Heart left ventricle (tissue), 16 donors: ENCODE measurements at places on chromosomes 16 and 17.

DNA sequence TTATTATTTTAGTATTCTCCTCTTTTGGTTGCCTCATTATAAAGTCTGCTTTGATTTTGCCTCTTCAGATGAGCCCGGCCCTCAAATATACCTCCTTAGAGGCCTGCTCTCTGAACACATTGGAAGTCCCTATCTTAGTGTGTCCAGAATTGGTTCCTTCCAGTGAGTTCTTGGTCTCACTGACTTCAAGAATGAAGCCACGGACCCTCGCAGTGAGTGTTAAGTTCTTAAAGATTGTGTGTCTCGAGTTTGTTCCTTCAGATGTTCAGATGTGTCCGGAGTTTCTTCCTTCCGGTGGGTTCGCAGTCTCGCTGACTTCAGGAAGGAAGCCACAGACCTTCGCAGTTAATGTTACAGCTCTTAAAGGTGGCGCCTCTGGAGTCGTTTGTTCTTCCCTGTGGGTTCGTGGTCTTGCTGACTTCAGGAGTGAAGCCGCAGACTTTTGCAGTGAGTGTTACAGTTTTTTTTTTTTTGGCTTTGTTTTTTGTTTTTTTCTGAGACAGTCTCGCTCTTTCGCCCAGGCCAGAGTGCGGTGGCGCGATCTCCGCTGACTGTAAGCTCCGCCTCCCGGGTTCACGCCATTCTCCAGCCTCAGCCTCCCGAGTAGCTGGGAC lies 45.8 kb upstream of the NOS2 start:
- DNase-seq = no peak

DNA sequence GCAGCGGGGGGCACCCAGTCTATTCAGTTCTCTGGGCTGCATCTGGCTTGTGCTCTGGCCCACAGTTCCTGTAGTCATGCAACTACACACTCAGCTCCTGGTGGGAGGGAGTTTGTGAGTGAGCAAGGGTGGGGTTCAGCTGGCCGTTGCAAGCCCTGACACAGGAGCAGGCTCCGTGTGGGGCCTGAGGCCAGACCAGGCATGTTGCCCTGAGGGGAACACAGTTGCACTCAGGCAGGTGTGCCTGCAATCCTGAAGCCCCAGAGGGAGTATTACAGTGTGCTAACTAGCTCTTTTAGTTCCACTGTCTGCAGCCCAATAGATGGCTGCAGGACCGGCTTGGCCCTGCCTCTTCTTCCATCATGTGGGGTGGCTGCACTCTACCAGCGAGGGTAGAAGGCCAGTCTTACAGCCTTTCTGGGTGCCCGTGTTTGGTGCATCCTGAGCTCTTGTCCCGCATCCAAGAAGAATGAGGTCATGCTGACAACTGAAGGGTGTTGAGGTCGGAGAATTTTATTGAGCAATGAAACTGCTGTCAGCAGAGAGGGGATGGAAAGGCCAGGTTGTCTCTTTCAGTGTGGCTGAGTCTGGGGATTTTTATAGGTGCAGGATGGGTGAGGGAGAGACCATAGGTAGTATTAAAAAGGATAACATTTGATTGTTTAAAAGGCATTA lies 49.9 kb upstream of the ELAC2 start:
- no peak for DNase-seq

DNA sequence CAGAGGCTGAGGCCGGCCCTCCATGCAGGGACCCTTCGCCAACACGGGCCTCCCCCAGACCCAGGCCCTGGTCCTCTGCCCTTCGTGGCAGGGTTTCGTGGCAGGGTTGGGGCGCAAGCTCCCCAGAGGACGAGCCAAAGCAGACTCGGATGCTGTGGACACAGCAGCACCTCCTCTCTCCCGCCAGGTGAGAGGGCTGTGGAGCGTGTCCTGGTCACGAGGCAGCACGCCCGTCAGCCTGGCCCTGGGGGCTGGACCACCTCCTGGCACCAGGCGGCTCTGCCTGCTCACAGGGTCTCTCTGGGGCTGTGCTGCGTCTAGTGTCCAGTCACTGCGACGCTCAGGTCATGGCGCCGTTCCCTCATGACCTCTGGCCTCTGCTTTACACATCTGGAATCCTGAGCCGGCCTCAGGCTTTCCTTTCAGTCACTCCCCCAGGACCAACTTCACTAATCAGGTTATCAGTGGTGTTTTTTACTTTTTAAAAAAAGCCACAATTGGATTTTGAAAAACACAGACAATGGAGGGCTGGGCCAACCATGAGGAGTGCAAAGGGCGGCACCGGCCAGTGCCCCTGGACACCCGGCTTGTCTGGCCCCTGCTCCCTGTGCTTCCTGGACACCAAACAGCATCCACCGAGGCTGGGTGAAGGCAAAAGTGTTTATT lies 5.4 kb downstream of the NDUFAF8 start:
- no peak for DNase-seq

DNA sequence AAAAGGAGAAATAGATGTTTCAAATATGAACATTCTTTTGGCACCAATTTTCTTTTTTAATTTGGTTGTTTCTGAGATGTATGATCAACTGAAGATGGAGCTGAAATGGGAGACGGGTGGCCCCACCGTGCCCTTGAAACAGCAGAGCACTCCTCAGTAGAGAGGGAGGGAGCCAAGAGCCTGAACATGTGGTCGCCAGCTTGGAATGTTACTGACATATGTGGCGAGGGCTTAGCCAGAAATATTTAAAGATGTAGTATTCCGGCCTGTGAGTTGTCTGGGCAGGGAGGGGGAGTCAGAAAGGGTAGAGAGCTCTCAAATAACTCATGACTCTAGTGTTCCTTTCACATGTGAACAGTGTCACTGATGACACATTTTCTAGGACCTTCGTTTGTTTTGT lies 13.3 kb upstream of the MRC2 start:
- DNase-seq = no peak

DNA sequence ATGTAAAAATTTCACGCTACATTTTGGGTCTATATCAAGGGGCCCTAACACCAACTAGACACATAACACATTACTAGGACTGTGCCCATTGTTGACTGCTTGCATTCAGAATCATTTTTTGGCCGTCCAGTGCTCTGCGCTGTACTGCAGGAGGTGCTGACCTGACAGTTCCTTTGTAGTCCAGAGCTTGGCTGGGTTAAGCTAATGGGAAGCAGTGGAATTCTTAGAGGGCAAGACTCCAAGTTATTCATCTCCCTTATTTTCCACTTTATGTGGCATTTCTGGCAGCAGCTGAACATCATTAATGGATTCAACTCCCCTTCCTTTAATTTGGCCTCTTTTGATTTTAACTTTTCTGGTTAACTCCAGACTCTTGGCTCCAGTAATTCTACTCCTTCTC lies 351.7 kb downstream of the CDH8 start:
- DNase-seq = no peak

DNA sequence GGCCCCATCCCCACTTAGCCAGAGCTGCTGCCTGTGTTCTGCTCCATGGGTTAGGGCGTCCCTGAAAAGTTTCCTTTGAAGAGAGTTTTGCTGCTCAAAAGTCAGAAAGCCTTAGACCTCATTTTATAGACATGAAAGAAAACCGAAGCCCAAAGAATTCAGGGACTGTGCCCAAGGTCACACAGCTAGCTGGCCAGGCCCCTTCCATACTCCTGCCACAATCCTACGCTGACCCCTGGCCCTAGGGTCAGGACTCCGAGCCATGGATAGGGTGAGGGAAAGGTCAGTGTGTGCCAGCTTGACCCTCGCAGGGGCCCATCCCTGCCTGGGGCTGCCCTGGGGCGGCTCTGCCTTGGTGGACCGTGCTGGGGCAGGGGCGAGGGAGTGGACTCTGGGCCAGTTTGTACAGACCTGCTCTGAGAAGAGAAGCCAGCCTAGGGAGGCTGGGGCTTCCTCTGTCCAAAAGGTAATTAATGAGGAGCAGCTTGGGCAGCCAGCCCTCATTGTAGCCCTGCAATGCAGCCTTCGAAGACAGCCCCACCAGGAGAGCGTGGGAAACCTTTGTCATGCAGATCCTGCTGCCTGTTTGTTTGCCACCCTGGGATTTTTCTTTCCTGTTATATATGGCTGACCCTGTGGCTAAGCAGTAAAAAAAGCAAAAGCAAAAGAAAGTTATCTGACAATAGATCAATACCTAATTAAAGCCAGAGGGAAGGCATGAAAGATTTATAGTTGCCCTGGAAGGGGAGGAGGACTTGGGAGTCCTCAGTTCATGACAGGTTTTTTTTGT lies 37.4 kb downstream of the RHBDL3 start:
- no peak for DNase-seq

- no peak for DNase-seq
Observed at GRCh38 chr17:44952946-44953475, 5.4 kb upstream of the KIF18B start.

- DNase-seq = no peak
Observed at GRCh38 chr17:15264542-15264941, 584 bp downstream of the PMP22 start.

DNA sequence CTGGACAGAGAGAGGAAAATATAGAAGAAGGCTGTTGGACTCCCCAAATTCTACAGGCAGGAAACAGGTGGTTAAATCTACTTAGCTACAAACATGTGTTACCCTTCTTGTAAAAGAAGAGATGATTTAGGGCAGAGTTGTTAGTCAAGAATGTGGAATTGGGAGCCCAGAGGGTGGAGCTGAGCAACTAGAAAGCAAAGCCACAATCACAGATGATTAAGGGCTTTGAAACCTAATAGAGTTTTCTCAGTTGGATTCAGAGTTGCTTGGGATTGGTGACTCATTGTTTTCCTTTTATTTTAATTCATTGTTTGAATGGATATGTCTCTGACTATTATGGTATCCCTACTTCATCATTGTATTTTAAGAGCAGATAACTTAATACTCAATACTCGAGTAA lies 6.2 kb downstream of the ACSM5 start:
- no peak for DNase-seq

- DNase-seq = peak; percentile 74
Observed at GRCh38 chr17:64146418-64147109, 16.6 kb upstream of the ERN1 start.

DNA sequence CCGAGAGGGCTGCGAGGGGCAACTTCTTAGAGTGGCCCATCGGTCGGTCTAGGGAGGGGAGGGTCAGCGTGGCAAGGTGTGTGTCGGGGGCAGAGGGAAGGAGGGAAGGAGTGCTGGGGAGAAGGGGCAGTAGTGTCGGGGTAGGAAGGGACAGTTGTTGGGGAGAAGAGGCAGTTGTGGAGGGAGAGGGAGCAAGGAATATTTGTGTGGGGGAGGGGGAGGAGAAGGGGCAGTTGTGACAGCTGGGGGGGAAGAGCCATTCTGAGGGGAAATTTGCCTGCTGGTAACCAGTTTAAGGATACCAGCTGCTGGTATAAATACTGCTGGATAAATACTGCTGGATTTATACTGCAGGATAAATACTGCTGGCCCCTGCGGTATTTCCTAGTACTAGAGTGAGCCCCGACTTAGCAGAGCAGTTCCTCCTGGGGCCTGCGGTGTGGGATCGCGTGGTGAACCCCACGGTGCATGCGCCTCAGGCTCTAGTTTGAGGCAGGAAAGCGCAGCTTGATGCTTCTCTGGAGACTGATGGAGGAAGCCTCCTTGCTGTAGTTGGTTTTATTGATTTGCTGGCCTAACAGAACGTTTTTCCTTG lies 309 bp downstream of the DNAH2 start:
- DNase-seq = no peak

GRCh38 chr16:75043175-75043895 lies 44.5 kb downstream of the ZNRF1 start:
- no peak for DNase-seq

DNA sequence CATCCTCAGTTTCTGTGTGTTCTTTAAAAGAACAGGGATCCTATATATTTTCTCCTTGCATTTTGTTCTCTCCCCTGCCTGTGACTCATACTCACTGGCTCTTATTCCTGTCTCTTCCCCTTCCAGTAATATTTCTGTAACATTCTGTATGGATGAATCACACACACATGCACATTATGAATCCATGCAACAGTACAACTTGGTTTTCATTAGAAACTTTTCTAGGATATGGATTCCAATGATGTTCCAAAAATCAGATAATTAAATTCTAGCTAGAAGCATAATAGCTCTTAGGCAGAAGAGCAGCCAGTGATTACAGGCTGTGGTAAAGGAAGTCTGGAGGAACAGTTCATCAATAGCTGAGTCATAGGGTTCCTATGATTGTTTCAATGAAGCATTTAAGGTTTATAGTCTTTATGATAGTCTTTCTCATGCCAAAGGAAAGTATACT lies 119.6 kb upstream of the PMFBP1 start:
- DNase-seq = no peak

DNA sequence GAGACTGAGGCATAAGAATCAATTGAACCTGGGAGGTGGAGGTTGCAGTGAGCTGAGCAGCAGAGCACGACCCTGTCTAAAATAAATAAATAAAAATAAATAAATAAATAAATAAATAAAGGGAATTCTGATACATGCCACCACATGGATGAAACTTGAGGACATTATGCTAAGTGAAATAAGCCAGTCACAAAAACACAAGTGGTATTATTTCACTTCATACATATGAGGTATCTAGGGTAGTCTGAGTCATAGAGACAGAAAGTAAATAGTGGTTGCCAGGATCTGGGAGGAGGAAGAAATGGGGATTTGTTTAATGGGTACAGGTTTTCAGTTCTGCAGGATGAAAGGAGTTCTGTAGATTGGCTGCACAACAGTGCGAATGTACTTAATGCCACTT lies 16.3 kb downstream of the PIPOX start:
- no peak for DNase-seq

DNA sequence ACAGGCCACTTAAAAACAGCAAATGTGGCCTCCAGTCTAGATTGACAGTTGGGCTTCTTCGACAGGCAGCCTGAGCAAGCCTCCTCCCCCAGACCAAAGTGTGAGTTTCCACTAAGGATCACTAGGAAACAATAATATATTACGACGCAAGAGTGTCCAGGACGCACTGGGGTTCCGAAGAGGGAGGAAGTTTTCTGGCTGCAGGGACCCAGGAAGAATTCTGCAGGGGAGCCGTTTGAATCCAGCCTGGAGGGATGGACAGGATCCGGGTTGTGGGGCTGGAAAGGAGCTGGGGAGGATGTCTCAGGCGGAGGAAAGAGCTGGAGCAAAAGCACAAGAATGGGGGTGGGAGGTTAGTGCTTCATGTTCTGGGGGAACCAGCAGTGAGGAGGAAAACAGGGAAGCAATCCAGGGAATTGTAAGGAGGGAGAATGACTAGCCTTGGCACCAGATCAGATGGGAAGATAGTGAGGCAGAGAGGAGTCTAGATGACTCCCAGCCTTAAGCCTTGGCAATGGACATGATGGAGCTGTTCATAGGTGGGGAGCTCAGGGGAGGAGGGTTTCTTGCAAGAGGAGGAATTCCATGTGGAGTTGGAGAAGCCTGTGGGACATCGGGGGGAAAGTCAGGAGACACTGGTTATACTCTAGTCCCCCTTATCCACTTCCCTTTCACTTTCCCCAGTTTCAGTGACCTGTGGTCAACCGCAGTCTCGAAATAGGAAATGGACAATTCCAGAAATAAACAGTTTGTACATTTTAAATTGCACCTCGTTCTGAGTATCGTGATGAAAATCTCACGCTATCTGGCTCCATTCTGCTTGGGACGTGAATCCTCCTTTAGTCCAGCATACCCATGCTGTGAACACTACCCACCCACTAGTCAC lies 26.6 kb downstream of the NGFR start:
- DNase-seq = no peak

- no peak for DNase-seq
Observed at GRCh38 chr17:16495980-16496819, 4.2 kb upstream of the LRRC75A start.

- no peak for DNase-seq
Observed at GRCh38 chr16:67730326-67730725, 11.2 kb upstream of the GFOD2 start.

- peak; percentile 39 for DNase-seq
Observed at GRCh38 chr16:13957197-13958078, 37.5 kb downstream of the ERCC4 start.

GRCh38 chr17:73851091-73851490 lies 206.8 kb upstream of the SDK2 start:
- no peak for DNase-seq
